ENCODE measurements at places on chromosomes 5 and 9.
A peak's percentile ranks its signal among the peaks of the same experiment; 100 is the strongest.

DNA sequence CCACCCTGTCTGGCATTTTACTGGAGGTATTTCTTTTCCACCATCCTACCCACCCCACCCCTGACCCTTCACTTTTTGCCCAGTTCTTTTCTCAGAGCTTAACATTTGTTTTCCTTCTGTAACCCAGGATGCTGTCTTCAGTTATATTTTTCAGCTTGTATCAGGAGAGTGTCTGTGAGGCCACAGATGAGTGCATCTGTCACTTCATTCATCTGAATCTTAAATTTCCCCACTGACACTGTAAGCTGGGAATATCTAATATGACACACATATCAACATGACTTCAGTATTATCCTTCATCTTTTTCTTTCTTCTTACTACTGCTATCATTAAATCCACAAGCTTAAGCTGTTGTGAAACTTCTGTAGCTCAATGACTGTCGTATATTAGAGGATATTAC lies 4.9 kb downstream of the MARCHF3 start:
- DNase-seq = no peak

- peak; percentile 81 for DNase-seq
These were observed 146.2 kb upstream of the RASA1 start for GRCh38 chr5:87121304-87122150.

GRCh38 chr5:171152382-171152781 lies 156.7 kb upstream of the TLX3 start:
- peak; percentile 59 for DNase-seq

DNA sequence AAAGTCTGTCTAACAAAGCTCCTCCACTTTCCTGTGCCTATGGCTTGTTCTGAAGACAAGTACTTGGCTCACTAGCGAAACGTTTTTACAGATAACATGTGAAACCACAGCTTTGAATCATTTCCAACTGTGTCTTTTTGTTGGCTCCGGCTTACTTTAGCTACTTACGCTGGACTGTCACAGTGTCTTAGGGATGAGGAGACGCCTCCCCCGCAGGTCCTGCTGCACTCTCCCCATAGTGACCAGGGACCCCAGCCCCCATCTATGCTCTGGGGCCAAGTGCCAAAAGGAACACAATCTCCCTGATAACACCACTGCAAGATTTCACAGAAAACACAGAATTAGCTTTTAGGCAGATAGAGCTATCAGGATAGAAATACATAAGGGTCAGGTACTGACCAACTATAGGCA lies 219.1 kb downstream of the ADAMTS6 start:
- DNase-seq = peak; percentile 93

All from cardiac fibroblast (primary cell).